Umbilical cord (tissue), 2 donors: ENCODE measurements at places on chromosomes 3 and 15. TPM values are rescaled to one million over a fixed set of nuclear protein-coding genes. Genes with fewer than 3 reads are reported as not detected.

The MYO5C gene
- 2.2 TPM for total RNA-seq

DNA sequence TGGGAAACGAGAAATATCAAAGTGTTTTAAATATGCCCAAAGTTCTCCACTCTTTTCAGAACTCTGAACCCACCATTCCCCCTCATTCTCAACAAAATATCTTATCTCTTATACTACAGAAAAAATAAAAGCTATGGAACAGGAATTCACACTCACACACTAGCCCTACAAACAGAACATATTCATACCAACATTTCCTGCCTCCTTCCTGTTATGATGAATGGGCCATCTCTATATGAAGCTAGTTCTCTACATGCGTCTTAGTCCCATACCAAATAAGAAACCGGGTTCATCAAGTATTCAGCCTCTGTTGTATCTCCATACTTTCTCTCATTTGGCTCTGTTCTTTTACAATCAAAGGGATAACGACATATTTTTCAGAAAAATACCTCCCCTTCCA lies 72.6 kb downstream of the PLSCR2 start:
- DNase-seq, result no peak

The VWA5B2 gene
- total RNA-seq, result 1.7 TPM

The PLA2G4E gene
- 0.72 TPM for total RNA-seq

GRCh38 chr3:184769382-184770170 lies 42.4 kb upstream of the VPS8 start:
- no peak for DNase-seq

DNA sequence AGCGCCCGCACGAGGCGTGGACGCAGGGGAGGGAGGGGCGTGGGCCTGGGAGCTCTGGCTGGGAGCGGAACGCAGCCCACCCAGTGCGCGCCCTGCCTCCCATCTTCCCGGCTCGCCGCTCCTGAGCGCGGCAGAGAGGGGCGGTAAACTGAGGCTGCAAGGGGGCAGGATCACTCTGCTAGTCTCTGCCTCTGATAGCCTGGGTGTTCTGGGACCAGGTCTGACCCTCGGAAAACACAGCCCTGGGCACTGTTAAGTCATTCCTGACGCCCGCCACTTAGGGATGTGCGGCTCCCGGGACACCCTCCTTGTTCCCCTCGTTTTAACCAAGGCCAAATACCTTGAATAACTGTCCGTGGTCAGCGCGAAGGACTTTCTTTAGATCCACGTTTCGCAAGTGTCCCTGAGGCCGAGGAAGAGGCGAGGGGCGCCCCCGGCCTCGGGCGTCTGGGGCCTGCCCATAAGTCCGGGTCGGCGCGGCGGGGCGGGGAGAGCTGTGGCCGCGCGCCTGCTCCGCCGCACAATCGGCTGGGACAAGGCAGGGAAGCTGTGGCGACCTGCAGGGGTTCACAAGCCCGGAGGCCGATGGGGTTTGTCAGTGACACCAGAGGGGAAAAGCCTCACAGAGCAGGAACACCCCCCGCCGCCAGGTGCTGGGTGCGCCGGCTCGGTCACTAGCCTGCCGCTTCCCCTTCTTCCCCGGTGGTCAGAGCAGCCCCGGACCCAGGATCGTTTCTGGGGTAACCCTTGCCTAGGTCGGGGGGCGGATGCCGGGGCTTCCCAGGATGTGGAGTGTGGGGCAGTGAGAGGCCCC lies 1.5 kb downstream of the ITPKA start:
- DNase-seq, result no peak

- no peak for DNase-seq
These were observed 18.2 kb downstream of the PFKFB4 start for GRCh38 chr3:48538451-48538850.

The ZNF501 gene
- 14.0 TPM for total RNA-seq

GRCh38 chr3:9169326-9169725 lies 80.1 kb downstream of the SRGAP3 start:
- DNase-seq, result no peak

The KNG1 gene
- 1.4 TPM for total RNA-seq

DNA sequence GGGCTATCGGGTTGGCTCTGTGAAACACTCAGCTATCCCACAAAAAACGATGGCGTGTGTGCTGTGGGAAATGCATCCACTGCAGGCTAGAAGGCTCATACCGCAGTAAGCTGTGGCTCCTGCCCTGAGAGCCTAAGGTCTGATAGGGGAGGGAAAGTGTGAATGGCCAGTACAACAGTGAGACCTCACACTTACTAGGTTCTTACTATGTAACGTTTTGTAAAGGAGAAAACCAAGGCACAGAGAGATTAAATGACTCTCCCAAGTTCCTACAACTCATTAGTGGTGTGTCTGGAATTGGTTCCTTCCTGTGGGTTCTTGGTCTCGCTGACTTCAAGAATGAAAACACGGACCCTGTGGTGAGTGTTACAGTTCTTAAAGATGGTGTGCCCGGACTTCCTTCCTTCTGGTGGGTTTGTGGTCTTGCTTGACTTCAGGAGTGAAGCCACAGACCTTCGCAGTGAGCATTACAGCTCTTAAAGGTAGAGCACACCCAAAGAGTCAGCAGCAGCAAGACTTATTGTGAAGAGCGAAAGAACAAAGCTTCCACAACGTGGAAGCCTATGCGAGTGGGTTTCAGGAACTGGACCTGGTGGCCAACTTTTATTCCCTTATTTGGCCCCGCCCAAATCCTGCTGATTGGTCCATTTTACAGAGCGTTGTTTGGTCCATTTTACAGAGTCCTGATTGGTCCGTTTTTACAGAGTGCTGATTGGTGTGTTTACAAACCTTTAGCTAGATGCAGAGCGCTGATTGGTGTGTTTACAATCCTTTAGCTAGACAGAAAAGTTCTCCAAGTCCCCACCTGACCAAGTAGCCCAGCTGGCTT lies 161.7 kb downstream of the POLR2M start:
- no peak for DNase-seq

The CPN2 gene
- total RNA-seq, result not detected

DNA sequence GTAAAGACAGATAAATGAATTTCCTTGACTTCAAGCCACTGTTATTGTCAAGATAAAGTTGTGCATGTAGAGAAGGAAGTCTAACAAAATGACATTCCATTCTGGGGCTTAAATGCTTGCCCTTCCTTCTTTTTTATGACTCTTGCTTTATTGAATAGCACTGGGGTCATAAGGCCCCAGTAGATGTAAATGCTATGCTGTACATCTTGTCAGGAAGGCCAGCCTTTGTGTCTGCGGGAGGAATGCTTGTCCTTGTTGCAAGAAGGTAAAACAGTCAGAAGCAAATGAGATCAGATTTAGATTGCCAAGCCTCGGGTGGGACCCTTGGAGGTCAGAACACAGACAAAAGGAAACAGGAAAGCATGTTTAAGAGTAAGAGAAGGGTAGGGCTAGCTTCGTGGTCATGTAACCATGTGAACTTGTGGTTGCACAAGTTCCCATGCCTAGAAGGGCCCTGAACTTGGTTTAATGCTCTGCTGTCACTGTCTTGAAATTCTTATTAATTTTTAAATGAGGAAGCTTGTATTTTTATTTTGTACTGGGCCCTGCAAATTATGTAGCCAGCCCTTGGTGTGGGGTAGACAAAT lies 81.5 kb downstream of the PPM1L start:
- DNase-seq, result peak; percentile 28

GRCh38 chr3:195025884-195026200 lies 245.1 kb downstream of the XXYLT1 start:
- no peak for DNase-seq

- DNase-seq, result no peak
These were observed 11.0 kb upstream of the C3orf49 start for GRCh38 chr3:63807961-63808565.

The SPATA12 gene
- total RNA-seq, result 1.9 TPM

The CCR9 gene
- 0.48 TPM for total RNA-seq

The DLL4 gene
- 3.6 TPM for total RNA-seq
